ENCODE measurements at places on chromosomes 1 and 21.

GRCh38 chr1:5010656-5011055, 356.2 kb downstream of the AJAP1 start:
- no peak for DNase-seq

- DNase-seq: no peak
These were observed 90.9 kb downstream of the LRRC8C start for GRCh38 chr1:89723863-89724262.

GRCh38 chr1:234114648-234115307, 210.3 kb downstream of the SLC35F3 start:
- peak; percentile 77 for DNase-seq

GRCh38 chr1:111204201-111204982, 3.9 kb upstream of the DENND2D start:
- DNase-seq: no peak

DNA sequence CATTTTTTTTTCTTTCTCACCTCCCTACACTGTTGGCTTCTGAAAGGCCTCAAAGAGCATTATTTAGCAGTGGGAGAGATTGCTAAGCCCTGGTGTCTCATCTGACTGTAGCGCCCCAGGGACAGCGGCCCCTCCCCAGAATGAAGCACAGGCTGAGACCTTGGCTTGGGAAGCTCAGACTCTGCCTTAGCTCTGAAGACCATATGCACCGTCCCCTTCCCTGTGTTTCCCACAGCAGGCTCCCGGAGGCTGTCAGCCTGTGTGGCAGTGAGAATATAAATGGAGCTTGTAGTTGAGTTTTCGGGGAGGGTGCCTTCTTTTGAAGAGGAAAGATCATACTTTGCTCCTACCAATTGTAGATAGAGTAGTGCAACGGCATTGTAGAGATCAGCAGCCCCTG, 25.3 kb downstream of the SMYD2 start:
- no peak for DNase-seq

- DNase-seq: no peak
These were observed 53.6 kb downstream of the WARS2 start for GRCh38 chr1:119086830-119087229.

- DNase-seq: no peak
These were observed at the start of gene RGS18 for GRCh38 chr1:192158181-192158580. RGS18 (plus strand) TSS chr1:192158462; CDS start chr1:192158638, 176 bp downstream.

- DNase-seq: peak; percentile 84
These were observed 353.9 kb upstream of the CAMK1G start for GRCh38 chr1:209229494-209230061.

DNA sequence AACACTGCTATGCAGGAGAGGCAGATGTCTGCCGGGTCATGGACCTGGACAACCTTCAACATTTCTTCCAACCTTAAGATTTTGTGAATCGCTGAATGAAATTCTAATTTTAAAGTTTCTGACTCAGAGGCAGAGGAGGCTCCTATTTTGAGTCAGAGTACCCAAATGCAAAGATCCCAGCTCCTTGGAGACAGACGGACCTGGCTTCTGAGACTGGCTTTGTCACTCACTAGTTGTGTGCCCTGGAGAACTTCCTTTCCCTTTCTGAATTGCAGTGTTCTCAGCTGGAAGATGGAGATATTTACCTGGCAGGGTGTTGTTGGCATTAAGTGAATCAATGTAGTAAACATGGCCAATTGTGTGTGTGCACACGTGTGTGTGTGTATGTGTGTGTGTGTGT, 51.9 kb downstream of the IER5 start:
- DNase-seq: no peak

Measured in NCI-H2171 treated with DMSO at 0.1 percent for 48 hours (cell line).